ENCODE measurements at places on chromosomes 6 and 20.

GRCh38 chr20:25227317-25227831 is 20.5 kb upstream of the PYGB start:
- DNase-seq = no peak

GRCh38 chr20:40922865-40923264 is 105.8 kb upstream of the TOP1 start:
- DNase-seq = no peak

DNA sequence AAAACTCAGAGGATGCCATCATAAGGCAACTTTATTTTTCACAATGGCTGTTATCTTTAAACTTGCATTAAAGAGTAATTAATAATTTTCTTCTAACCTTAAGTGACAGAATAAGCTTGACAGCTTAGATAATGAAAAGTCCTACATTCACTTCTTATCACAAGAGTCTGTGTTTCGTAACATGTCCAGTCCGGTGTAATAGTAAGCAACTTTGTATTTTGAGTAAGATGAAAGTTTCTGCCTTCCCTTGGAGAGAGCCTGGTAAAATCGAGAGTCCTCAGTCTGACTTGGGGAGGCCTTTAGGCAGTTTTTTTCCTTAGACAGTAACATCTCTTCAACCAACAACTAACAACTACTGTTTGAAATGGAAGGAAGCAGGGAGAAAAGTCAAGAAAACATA is 195.6 kb downstream of the GRM1 start:
- DNase-seq = no peak

DNA sequence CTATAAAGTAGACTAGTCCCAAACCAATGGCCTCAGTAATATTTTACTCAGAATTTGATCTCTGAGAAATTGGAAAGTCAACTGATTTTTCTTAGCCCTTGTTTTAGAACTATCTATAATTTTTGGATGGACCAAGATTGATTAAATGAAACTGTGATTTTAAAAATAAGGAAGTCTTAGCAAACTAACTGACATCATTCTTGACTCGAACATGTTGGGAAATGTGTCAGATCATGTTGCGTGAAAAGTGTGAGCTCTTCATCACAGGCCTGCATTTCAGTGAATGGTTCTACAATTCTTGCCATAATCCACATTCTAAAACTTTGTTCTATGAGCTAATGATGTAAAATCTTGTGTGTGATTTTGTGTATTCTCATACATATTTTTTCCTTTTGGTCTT is 11.0 kb downstream of the TNFAIP3 start:
- DNase-seq = no peak

GRCh38 chr6:134826889-134827737 is 122.8 kb downstream of the ALDH8A1 start:
- peak; percentile 47 for DNase-seq

DNA sequence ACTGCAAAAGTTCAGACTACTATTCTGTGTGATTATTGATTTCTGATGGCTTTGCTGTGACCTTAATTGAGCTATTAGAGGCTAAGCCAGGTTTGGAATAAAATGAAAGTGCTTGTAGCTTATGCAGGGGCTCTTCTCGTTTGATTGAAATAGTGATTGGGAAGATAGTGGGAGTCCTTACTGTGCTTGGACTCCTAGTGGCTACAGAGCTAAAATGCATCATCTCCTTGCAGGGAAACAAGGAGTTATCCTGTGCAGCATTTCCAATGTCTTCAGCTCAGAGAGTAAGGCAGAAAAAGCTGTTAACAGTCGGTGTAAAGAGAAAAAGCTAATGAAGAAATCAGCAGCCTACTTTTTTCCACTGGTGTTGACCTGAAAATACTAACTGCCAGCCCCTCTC is 173.5 kb downstream of the SLC35F1 start:
- no peak for DNase-seq

DNA sequence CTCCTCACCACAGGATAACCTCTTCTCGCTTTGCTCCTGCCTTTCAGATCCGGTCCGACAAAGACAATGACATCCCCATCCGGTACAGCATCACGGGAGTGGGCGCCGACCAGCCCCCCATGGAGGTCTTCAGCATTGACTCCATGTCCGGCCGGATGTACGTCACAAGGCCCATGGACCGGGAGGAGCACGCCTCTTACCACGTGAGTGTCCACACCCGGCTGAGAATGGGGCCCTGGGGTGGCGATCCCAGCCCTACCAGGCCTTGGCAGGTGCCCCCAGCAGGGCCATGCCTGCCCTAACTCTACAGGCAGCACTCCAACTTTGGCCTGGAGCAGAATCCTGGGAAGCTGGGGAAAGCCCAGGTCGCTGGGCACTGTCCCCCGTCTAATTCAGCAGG is 221.1 kb downstream of the TAF4 start:
- no peak for DNase-seq

DNA sequence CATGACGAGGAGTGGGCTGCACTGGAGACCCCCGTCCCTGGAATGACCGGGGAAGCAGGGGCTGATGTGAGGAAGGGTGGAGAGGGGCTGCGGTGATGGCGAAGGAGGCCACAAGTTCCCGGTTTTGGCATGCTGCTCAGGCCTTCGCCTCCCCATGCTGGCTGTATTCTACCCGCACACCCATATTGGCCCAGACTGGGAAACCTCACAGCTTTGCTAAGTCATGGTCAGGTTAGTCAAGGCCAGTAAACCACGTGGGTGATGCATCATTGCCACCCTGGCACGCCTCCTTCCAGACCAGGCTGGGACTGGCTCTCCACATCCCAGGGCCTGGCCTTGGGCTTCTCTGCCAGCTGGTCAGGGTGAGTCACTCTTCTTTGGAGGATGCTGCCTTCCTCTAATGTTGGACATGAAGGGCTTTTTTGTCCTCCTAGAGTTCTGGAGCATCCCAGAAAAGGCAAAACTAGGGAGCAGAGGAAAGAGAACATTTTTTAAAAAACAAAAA is 53.8 kb downstream of the PCNA start:
- DNase-seq = peak; percentile 43
